ENCODE measurements at places on chromosomes 2 and 18.
A peak's percentile ranks its signal among the peaks of the same experiment; 100 is the strongest.

GRCh38 chr2:179272406-179273192, 8.0 kb upstream of the SESTD1 start:
- DNase-seq = peak; percentile 18

- no peak for DNase-seq
These were observed 78.4 kb downstream of the KANSL1L start for GRCh38 chr2:210092791-210093190.

GRCh38 chr2:234950730-234951663, 820 bp upstream of the SH3BP4 start:
- peak; percentile 43 for DNase-seq

DNA sequence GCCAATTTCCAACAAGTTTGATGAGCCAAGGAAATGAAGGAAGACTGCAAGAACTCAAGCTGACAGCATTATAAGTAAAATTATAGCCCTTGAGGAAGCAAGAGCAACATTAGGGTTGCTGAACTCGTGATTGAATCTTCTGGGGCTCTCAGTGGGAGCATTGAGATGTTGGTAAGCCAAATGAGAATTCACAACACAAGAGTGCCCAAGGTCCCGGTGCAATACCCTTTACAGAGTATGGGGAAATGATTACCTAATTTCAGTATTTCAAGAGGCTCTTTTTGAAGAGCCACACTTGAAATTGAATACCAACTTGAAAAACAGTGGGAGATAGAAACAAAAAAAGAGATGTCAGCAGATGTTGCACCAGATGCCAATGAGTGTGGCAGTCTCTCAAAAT, 554.5 kb downstream of the STK39 start:
- no peak for DNase-seq

DNA sequence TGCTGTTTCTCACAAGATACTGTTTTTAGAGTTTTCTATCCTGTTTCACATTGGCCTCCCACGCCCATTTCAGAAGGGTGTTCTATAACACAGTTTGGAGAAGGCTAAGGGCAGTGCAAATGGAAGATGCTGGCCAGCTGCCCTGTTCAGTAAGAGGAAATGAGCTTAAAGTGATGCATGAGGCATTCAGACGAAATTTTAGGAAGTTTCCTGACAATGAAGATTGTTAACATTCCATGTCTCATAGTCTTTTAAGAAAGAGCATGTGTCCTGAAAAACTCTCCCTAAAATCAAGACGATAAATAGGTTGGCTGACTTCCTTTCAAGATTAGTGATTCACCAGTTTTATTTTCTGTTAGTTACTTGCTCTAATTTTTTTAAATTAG, 484.2 kb upstream of the NRP2 start:
- no peak for DNase-seq

DNA sequence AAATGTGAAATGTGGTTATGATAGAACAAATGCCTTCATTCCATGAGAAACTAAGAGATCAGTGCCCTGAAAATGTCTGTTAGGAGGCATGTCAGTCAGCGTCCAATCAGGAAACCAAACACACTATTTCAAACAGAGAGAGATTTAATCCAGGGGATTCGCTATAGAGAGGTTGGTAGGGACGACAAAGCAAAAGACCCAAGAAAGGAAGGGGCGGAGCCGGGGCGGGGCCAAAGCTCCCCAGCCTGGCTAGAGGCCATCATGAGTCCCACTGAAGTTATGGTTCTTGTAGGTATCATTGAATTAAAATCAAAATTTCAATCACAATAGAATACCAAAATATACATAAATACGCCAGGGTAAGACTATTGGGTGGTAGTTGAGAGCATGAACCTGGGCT, 32.9 kb upstream of the RNF149 start:
- DNase-seq = no peak

GRCh38 chr2:160493227-160494028, at the start of gene RBMS1:
Gene RBMS1 (minus strand): TSS chr2:160493807. CDS start chr2:160493363, 444 bp downstream.
- DNase-seq = peak; percentile 51

GRCh38 chr18:70221915-70222278, 16.4 kb upstream of the RTTN start:
- no peak for DNase-seq

DNA sequence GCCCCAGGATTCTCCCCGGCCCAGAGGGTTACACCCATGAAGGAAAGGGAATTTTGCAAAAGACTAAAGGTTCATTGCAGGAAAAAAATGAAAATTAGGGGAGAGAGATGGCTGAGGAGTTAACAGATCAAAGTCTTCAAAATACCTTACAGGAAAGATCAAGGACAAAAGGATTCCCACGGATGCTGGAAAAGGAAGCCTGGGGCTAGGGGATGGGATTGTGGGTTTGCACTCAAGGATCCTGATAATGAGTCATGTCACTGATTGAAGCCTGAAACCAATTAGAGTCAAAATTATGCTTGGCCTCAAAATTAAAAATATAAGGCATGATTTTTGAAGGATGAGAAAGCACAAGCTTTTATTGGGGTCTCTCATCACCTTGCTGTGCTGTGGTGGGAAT, 32.6 kb upstream of the COPS8 start:
- no peak for DNase-seq

GRCh38 chr2:228094377-228094921, 87.0 kb downstream of the SPHKAP start:
- no peak for DNase-seq

DNA sequence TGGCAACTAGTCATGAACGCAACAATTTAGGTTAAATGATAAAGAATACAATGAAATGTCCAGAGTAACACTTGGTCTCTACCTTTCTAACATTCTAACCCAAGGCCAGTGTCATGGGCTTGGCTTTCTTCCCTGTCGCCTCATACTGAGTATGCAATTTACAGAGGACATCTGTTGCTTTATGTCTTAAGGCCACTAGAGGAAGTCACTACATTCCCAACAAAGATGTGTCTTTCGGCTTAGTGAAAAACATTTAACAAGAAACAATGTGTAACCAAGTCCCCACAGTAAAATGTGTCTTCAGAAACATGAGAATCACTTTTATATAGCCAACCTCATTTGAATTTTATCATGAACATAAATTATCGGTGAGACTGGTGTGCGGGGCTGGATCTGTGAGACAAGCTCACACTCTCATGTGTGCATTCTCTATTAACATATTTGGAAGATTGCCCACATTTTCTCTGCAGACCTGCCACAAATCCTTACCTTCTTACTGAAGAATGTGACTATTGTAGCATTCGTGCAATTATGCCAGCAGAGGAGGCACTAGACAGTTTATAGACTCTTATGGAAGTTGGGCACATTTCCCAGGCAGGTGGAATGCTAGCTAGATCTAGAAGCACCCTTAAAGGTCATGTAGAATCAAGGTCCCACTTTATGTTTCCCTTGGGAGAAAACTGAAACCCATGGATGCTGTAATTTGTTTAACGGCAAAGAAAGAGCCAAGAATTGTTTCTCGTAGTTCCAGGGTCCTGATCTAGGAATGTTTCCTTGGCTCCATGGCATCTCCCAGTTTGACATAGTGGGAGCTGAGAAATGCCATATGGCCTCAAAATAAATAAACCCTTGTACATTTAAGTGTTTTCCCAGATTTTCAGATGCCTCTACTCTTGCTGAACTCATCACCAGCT, 101.8 kb downstream of the CD226 start:
- DNase-seq = peak; percentile 35

DNA sequence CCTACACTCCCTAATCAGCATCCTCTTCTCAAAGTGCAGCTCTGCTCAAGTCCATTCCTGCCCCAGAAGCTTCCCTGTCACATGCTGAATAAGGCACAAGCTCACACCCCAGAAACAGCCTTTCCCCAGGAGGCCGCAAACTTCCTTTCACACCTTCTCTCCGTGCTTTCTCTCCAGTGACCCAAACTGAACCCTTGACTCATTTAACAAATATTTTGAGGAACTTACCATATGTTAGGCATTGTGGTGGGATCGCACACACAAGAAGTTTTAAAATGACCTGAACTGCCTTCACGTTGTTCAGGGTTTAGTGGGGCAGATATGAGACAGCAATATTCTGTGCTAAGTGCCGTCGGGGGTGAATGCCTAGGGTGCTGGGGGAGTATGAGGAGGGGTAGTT, 161.3 kb downstream of the INSIG2 start:
- no peak for DNase-seq

- no peak for DNase-seq
These were observed 58.7 kb downstream of the SPATS2L start for GRCh38 chr2:200365209-200365608.

DNA sequence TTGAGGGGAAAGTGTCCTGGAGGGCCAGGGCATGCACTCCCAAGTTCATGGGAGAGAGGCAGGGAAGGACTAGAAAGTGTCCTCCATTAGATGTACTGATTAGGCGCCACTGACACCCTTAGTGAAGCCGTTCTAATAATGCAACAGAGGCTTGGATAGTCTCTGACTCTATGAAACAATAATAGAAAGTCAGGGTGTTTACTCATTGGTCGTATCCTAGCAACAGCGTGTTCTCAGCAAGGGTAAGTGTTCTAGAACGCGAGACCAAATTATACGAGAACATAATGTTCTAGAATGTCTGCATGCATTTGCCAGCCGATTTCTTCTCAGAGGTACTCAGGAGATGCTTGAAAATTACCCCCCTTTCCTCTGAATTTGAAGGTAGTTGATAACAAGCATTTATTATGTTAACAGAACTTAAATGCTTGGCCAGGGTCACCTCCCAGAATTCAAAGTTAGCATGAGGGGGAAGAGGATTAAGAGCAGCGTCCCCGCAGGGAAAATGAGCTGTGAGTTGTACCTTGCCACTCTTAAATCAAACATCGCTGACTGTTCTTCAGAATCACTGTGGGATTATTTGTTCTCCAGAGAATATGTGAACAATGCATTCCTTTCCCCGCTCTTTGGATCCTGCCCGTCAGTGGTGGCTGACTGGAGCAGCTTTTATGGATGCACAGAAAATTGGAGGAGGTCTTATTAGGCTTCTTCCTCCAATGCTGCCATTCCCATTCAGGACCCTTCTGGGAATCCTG, 33.7 kb upstream of the PDIA6 start:
- DNase-seq = no peak

DNA sequence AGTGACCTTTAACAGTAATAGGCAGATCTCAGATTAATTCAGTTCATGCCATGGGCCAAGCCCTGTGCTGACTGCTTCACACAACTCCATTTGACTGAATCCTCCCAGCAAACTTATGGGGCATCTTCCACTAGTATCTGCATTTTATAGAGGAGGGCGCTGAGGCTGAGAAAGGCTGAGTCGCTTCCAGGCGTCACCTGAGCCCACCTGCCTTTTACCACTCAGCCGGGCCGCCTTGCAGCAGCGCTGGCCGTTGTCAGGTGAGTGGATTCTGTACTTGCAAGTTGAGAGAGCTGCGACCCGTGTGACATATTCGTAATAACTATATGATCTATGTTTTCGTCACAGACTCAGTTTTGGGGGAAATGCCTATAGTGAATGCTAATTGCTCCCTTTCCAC, 59.3 kb upstream of the B3GNT7 start:
- no peak for DNase-seq
